Endothelial cell of umbilical vein (primary cell): ENCODE measurements at places on chromosomes 6 and 20. TPM values are rescaled to one million over a fixed set of nuclear protein-coding genes. Genes with fewer than 3 reads are reported as not detected.

GRCh38 chr6:125746731-125747588 lies 2.5 kb upstream of the HEY2 start:
- peaks cover 33% of the 10 kb centered on the region for H3K4me1 ChIP-seq
- H3K36me3 ChIP-seq = no peaks in the 10 kb centered on the region
- H3K27ac ChIP-seq = no peak overlapping the region
- peak; percentile 47 for DNase-seq

Gene DCDC2
- polyA plus RNA-seq = not detected in 2 replicates

- H3K4me3 ChIP-seq = no peak overlapping the region
- DNase-seq = no peak
- H3K36me3 ChIP-seq = peaks cover 21% of the 10 kb centered on the region
- H3K27me3 ChIP-seq = no peaks in the 10 kb centered on the region
Measured at GRCh38 chr20:1150218-1150617, 31.8 kb downstream of the PSMF1 start.

DNA sequence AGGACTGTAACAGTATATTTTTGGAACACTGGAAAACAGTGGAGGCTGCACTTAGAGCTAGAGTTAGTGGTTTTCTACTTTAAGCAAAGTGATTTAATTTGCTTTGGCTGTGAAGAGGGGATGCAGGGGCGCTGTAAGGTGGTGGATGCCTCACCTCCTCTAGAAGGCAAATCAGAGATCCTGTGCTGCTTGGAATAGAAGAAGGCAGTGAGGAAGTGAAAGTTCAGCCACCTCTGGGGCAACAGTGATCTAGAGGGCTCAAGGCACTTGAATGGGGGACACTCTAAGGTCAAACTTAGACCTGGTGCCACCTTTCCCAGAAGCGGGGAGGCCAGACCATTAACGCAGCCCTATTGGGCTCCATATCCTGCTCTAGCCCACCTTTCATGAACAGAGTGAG lies 19.0 kb upstream of the SNRPB2 start:
- no peaks in the 10 kb centered on the region for H3K4me1 ChIP-seq
- no peak overlapping the region for H3K4me3 ChIP-seq
- no peak for DNase-seq
- no peak overlapping the region for H3K27ac ChIP-seq

Gene HSPA1L
- 0.32 and 0.35 TPM in 2 replicates for polyA plus RNA-seq

DNA sequence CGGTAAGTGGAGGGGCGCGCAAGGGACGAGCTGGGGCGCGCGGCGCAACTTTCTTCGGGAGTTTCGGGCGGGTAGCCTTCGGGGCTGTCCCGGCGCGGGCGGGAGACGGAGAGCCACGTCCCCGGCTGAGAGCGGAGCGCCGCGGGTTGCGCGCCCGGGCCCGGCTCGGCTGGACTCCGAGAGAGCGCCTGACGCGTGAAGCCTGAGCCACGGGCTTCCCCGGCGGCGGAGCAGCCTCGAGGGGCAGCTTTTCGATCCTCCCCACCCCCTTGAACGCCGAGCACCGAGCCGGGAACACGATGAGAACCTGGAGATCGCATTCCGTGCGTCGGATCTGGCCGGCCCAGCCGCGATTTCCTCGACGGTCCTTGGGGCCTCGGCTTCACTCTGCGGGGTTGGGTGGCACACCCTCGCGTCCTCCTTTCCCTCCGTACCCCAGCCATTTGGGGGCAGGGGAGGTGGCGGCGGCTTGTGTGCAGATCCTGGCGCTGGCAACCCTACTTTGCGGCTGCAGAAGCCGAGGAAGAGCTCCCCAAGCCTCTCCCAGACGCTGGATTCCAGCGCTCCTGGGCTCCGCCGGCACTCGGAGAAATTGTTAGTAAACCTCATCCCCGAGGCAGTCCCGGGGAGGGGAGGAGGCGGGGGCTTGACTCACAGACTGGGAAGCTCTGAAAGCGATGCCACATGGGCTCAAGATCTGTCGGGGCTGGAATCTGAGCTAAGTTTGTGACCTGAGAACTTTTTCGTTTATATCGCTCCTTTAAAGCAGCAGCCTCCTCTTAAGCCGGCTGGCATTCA lies 572 bp downstream of the DSE start:
- H3K4me1 ChIP-seq = peaks cover 6% of the 10 kb centered on the region
- peak overlapping the region; percentile 71 for H3K4me3 ChIP-seq
- peak; percentile 83 for DNase-seq
- H3K27ac ChIP-seq = peak overlapping the region; percentile 32
- H3K36me3 ChIP-seq = no peaks in the 10 kb centered on the region
